ENCODE measurements at places on chromosomes 4 and X. TPM values are rescaled to one million over a fixed set of nuclear protein-coding genes. Genes with fewer than 3 reads are reported as not detected.

CLDN34 gene
- 0.84 TPM for total RNA-seq

PHOX2B gene
- total RNA-seq: not detected

FAAH2 gene
- 11.2 TPM for total RNA-seq

DMP1 gene
- total RNA-seq: not detected

GPR34 gene
- not detected for total RNA-seq

DNA sequence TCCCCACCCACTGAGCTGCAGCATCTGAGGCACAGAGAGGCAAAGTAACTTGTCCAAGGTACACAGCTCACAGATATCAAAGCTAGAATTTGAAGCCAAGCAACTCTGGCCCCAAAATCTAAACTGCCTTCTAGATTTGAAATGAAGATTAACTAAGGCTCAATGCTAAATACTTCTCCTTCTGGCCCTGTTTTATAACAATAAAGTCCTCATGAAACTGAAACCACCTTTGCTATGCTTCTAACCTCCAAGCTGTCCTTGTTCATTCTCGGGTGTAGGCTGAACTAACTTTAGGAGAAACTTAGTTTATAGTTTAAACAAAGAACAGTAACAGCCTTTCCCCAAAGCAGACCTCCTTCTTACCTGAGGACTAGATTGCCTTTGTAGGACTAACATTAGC is 93.6 kb downstream of the DCTD start:
- H3K36me3 ChIP-seq: no peaks in the 10 kb centered on the region
- DNase-seq: no peak

GRCh38 chr4:7805533-7806337 is 133.9 kb downstream of the AFAP1 start:
- peak overlapping the region; percentile 31 for H3K4me3 ChIP-seq
- no peaks in the 10 kb centered on the region for H3K27me3 ChIP-seq
- H3K36me3 ChIP-seq: peaks cover 36% of the 10 kb centered on the region
- no peak for DNase-seq
- peak overlapping the region; percentile 96 for H3K27ac ChIP-seq

DNA sequence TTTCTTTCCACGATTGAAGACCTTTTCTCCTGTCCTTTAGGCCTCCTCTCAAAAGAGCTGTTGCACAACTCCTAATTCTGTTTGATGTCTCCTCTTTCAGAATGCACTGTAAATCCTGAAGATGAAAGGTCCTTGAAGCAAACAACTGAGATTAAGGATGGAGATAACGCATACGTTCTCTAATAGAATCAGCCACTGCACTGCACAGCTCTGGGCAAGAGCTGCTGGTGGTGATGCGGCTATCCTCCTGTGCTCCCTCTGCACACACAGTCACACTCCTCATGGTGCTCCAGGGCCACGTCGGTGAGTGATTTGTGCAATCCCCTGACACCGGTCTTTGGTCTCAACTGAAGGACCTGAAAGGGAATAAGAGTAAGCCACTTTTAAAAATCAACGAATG is 208.7 kb downstream of the PDGFC start:
- peaks cover 33% of the 10 kb centered on the region for H3K4me1 ChIP-seq
- no peak overlapping the region for H3K4me3 ChIP-seq
- H3K36me3 ChIP-seq: peaks cover 39% of the 10 kb centered on the region
- H3K27me3 ChIP-seq: no peaks in the 10 kb centered on the region
- H3K27ac ChIP-seq: peak overlapping the region; percentile 81
- DNase-seq: no peak

DNA sequence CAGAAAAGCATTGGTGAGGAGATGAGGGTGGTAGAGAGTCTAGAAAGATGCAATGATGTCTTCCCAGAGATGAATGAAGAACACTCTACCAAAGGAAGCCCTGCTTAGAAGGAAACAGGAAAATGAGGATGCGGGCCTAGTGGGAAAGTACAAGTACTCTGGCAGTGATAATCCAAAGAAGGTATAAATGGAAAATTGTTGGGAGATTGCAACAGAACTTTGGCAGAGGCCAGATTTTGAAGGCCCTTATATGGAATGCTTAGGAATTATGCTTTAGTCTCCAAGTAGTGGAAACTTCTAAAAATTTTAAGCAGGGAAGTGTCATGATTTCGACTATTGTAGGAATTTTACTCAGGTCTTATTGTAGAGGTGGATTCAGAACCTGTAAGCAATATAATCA is 11.0 kb downstream of the ARSJ start:
- no peak overlapping the region for H3K4me3 ChIP-seq
- no peak for DNase-seq
- no peak overlapping the region for H3K27ac ChIP-seq
- no peaks in the 10 kb centered on the region for H3K27me3 ChIP-seq

GRCh38 chrX:66162331-66162822 is 1.7 kb upstream of the HEPH start:
- H3K4me1 ChIP-seq: peaks cover 18% of the 10 kb centered on the region
- DNase-seq: no peak
- H3K4me3 ChIP-seq: no peak overlapping the region
- no peak overlapping the region for H3K27ac ChIP-seq
- no peaks in the 10 kb centered on the region for H3K27me3 ChIP-seq
- H3K36me3 ChIP-seq: no peaks in the 10 kb centered on the region

DNA sequence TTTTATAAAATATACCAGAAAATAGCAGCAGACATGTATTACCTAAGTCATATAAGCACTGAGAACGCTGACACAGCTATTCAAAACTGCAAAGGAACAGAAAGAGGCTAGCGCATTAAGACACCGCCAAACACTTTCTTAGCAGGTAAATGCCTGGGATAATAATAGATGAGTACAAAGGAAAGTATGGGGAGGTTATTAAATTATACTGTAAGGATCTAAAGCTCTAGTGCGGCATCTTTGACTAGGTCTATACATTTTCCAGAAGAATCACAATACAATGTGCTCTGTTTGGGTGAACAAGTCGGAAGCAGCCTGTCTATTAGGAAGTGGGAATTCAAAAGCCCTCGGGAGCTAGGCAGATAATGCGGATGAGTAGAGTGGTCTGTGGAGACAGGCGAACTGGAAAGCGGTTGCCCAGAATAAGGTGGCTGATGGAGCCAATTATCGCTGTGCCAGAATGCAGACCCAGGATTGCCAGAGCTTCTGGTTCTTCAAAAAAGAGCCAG is 443.6 kb upstream of the TENM3 start:
- H3K27ac ChIP-seq: no peak overlapping the region
- H3K4me3 ChIP-seq: no peak overlapping the region
- H3K4me1 ChIP-seq: peaks cover 5% of the 10 kb centered on the region
- DNase-seq: no peak
- H3K27me3 ChIP-seq: peaks cover 4% of the 10 kb centered on the region
- H3K36me3 ChIP-seq: no peaks in the 10 kb centered on the region

- H3K4me3 ChIP-seq: no peak overlapping the region
- DNase-seq: no peak
- peaks cover 9% of the 10 kb centered on the region for H3K36me3 ChIP-seq
- H3K4me1 ChIP-seq: peaks cover 27% of the 10 kb centered on the region
Measured at GRCh38 chrX:41108463-41109205, 23.4 kb downstream of the USP9X start.
